Omental fat pad (tissue), 4 donors: ENCODE measurements at places on chromosomes 3 and 15. TPM values are rescaled to one million over a fixed set of nuclear protein-coding genes. Genes with fewer than 3 reads are reported as not detected.

- no peak for DNase-seq
Measured at GRCh38 chr3:64163755-64164148, 61.5 kb downstream of the PRICKLE2 start.

ATP13A5 gene
- not detected for total RNA-seq

GRM7 gene
- total RNA-seq = 0.12 TPM

DNA sequence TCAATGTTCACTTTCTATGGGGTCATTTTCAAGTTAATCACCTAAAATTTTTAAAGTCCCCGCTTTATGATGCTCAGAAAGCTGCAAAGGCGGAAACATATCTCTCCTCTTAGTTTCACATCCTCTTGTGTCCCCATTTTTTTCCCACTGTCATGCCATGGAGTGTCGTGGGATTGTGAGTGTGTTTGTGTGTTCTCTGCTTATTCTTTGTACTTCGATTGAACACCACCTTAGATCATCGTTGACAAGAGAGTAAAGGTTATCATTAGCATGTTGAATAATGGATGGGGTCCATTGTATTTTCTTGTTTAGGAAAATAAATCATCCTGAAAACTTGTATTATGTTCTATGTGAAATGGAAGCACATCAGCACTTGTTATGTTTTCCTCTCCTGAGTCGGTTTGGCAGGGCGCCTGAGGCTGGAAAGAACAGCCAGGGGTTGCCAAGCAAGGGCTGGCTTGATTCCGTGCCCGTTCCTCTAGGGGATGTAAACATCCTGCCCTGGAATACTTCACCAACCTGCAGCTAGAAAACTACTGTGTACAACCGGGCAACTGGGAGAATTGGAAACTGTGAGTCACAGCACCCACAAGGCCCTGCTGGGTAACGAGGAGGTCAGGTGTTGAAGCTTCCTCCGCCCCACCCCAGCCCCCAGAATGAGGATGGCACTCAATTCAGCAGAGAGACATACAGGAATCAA is 67.2 kb downstream of the EIF4E3 start:
- peak; percentile 53 for DNase-seq
